ENCODE measurements at places on chromosomes 13 and 19. TPM values are rescaled to one million over a fixed set of nuclear protein-coding genes. Genes with fewer than 3 reads are reported as not detected.

DNA sequence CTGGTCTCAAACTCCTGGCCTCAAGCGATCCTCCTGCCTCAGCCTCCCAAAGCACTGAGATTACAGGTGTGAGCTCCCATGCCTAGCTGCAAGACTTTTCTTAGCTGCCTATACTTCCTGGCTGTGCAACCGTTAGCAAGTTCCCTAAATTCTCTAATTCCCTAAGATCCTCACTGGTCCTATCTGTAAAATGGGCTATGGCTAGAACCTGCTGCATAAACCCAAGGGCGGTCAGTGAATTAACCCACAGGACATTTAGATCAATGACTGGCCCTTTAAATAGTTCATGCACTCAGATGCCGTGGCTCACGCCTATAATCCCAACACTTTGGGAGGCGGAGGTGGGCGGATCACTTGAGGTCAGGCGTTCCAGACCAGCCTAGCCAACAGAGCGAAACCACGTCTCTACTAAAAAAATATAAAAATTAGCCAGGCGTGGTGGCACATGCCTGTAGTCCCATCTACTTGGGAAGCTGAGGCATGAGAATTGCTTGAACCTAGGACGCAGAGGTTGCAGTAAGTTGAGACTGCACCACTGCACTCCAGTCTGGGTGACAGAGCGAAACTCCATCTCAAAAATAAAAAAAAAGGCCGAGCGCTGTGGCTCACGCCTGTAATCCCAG is 4.1 kb upstream of the C19orf53 start:
- DNase-seq: no peak

DNA sequence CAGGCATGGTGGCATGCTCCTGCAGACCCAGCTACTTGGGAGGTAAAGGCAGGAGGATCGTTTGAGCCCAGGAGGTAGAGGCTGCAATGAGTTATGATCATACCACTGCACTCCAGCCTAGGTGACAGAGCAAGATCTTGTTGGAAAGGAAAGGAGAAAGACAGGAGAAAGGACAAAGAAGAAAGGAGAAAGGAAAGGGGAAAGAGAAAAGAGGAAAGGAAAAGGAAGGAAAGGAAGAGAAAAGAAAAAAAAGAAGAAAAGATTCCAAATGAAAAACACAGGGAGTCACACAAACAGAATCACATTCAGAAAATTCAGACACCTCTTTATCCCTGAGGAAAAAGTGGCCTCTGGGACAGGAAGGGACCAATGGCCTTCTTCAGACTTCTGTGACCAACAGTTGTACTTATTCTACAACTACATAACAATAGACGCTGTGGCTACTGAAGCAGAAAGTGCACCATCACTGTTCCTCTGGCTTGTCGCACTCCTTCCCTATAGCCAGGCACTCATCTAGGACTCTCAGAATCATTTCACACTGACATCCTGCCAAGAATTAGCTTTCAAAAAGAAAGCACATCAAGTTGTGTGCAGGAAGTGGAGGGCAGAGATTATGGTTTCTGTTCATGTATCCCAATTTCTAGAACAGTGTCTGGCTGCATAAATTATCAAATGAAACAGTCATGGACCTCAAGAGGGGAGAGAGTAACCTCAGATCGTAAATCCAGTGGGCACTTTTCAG is 5.9 kb downstream of the MTMR6 start:
- no peak for DNase-seq

GRCh38 chr19:21587549-21587948 is 82.1 kb downstream of the ZNF429 start:
- DNase-seq: no peak

- DNase-seq: no peak
Measured at GRCh38 chr13:48078251-48078656, 16.6 kb downstream of the MED4 start.

OR10H2 gene
- not detected for total RNA-seq

FTL gene
- total RNA-seq: 1,427 TPM

DNA sequence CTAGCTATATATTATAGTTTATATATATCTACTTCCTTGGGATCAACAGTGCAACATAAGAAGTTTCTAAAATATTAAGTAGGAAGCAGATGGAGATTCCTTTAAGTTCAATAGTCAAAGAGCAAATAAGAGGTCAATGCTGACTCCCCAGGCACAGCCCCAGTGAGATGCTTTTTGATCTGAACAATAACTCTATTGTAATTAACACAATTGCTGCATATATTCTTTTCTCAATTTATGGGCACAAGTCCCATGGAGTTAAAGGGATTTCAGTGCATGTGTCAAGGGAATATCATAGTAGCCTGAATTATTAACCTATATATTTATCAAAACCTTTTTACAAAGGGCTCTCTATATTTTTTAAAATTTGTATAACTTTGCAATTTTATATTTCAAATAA is 180.8 kb downstream of the SPRY2 start:
- no peak for DNase-seq

GRCh38 chr19:19566306-19566705 is 28.2 kb downstream of the CILP2 start:
- no peak for DNase-seq

SRRM5 gene
- total RNA-seq: 0.21 TPM

- no peak for DNase-seq
Measured at GRCh38 chr13:109712124-109712722, 74.2 kb downstream of the IRS2 start.

GRCh38 chr19:15290166-15290565 is 42.2 kb downstream of the BRD4 start:
- no peak for DNase-seq

DNA sequence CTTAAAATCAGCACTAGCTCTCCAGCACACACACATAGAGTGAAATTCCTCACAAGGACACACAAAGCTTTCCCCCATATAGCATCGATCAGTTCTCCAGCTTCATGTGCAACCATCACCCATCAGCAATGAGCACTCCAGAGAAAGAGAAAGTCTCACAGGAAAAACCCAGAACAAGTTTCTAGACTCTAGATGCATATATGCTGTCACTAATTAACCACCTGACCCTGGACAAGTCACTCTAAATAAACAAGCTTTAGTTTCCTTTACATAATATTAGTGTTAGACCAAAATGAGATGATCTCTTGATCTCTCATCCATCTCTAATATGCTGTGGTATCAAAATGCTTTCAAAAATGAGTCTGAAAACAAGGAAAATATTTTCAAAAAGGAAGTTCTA is 81.2 kb downstream of the TBC1D4 start:
- no peak for DNase-seq

DNA sequence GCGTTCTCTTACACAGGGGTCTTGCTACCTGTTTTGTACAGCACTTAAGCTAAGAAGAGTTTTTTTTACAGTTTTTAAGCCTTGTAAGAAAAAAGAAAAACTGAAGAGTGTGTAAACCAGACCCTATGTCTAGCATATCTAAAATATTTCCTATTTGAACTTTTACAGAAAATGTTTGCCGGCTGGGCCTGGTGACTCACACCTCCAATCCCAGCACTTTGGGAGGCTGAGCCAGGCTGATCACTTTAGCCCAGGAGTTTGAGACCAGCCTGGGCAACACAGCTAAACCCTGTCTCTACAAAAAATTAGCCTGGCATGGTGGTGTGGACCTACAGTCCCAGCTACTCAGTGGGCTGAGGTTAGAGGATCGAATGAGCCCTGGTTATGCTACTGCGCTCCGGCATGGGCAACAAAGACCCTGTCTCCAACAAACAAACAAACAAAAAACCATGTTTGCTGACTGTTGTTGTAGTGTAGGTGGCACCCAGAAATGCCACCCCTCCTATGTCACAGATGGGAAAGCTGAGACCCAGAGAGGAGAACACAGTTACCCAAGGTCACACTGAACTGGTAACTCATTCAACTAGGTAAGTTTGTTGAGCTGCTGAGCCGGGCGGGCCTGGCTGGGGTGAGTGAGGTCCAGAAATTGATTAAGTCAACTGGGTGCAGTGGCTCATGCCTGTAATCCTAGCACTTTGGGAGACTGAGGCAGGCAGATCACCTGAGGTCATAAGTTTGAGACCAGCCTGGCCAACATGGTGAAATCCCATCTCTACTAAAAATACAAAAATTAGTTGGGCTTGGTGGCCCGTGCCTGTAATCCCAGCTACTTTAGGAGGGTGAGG is 1.9 kb upstream of the VASP start:
- DNase-seq: no peak

DNA sequence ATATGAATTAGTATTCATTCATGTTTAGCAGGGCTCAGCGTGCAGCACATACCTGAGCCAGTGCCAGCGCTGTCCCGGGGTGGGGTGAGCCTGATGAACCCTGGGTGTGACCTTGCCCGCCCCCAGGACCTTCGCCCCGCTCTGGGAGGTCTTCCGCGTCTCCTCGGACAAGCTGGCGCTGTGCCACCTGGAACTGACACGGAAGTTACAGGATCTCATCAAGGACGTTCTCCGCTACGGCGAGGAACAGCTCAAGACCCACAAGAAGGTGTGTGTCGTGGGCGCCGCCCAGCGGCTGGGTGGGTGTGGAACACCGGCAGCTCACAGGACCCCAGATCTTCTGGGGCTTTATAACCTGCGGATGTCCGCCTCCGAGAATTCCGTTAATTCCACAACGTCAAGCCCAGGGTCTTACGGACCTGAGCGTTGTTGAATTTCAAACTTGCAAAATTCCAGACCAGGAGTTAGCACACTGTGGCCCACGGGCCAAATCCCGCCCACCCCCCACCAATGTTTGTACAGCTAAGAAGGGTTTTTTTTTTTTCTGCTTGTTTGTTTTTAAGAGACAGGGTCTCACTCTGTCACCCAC is 15.4 kb downstream of the FCHO1 start:
- DNase-seq: peak; percentile 88

TMPRSS9 gene
- 0.61 TPM for total RNA-seq

GRCh38 chr13:39016787-39017186 is 21.1 kb downstream of the PROSER1 start:
- no peak for DNase-seq

DNA sequence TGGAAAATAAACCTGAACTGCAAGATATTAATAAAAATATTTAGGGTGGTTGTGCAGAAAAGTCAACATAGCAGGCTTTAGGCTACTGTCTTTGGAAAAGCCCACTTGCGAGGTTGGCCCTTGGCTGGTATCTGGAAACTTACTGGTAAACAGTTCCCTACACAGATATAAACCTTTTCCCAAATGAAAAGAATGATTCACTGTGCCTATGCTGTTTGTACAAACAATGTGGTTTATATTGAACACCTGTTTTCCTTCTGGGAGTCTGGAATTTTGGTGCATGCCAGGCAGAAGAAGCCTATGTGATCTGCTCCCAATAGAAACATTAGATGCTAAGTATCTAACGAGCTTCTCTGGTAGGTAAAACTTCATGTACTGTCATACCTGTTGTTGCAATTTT is 29.7 kb upstream of the SOHLH2 start:
- no peak for DNase-seq

GRCh38 chr19:29002336-29002735 is 210.6 kb downstream of the UQCRFS1 start:
- no peak for DNase-seq

GRCh38 chr19:51093510-51094345 is 11.0 kb upstream of the KLK14 start:
- no peak for DNase-seq

KCNK6 gene
- 8.7 TPM for total RNA-seq

DNA sequence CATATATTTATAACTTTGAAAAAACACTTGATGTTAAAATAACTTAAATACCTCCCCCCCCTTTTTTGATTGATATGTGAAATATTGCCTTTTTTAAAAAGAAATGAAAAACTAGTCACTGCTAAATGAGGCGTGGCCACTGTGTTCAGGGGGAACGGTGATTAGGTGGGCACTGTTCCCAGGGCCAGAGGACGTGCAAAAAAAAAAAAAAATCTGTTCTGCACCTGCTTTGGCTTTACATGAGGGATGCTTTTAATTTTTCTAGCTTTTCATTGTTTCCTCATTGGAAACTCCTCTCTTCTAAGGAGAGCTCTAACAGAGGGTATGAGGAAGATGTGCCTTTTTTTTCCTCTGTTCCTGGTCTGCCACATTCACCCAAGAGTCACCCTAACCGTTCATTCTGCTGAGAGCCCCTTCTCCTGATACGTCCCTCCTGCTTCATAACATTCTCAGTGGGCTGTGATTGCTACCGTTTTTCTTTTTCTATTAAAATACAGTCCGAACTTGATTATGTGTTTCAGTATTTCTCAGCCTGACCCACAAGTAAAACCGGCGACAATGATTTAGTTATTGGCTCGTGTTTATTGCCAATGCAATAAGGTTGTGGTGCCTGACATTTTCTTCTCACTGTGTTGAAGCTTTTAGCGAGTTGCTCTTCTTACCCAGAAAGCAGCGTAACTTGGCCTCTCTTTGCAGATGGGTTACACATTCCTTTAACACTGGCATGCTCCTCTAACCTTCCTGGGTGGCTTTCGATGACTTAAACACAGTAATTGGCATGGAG is 64.8 kb upstream of the ZNF536 start:
- no peak for DNase-seq

C19orf81 gene
- total RNA-seq: not detected

DNA sequence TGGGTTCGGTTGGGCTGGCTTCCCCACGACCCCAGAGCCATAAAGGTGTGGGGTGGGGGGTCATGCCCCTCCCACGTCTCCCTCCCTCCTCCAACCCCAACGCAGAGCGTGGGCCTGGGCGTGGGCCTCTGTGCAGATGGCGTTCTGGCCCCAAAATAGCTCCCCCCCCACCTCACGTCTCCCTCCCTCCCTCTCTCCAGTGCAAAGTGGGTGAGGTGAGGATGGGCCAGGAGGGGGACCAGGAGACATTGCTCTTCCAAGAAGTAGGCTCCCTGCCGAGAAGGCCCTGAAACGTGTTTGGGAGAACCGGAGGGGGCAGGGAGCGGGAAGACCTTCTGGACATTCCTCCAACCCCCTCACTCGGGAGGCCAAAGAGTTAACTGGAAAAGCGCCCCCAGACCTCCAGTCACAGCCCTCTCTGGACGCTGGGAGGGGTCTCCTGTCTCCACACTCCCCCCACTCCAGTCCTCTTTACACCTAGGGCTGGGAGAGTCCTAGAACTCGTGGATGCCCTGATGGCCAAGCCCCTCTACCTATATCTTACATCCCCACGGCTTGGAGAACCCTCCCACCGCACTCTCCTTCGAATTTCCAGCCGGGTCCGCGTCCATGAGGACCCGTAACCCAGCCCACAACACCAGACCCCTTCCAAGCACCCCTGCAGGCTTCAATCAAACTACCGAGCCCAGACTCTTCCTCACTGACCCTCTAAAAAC is 855 bp downstream of the UNC13A start:
- no peak for DNase-seq

SLC8A2 gene
- total RNA-seq: 7.0 TPM

GRCh38 chr13:100534147-100534843 is 54.3 kb downstream of the GGACT start:
- DNase-seq: no peak

GRCh38 chr19:23481043-23481442 is 85.8 kb upstream of the ZNF91 start:
- no peak for DNase-seq
